ENCODE measurements at places on chromosomes 1 and 21. TPM values are rescaled to one million over a fixed set of nuclear protein-coding genes. Genes with fewer than 3 reads are reported as not detected.

The CRP gene
- not detected for total RNA-seq

The CYP4A11 gene
- not detected for total RNA-seq

The ANKRD34A gene
- total RNA-seq = 0.73 TPM

The KLHL12 gene
- total RNA-seq = 47.0 TPM

The KCNJ9 gene
- not detected for total RNA-seq

The IPO13 gene
- 18.3 TPM for total RNA-seq
